ENCODE measurements at places on chromosomes 7 and 10.

- DNase-seq: no peak
Measured at GRCh38 chr10:3199488-3199887, 26.9 kb upstream of the PITRM1 start.

- no peak for DNase-seq
Measured at GRCh38 chr10:129020651-129021330, 446.2 kb upstream of the MGMT start.

DNA sequence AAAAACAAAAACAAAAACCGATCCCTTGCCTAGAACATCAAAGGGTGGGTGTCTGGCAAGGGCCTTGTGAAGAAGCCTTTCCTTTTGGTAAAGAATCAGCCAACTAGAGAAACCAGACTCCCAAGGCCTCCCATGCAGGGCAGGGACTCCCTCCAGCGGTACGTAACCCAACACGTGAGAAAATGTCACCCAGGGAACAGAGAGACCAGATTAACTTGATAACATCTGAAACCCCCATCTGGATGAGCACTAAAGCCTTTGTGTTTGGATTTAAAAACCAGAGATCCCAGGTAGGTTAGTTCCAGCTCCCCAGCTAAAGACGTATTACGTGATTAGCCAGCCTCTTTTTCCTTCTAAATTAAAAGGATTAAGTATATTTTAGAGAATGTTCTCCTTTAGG lies 3.0 kb upstream of the HABP2 start:
- no peak for DNase-seq

- DNase-seq: no peak
Measured at GRCh38 chr7:33582104-33582503, 323.2 kb upstream of the BMPER start.

DNA sequence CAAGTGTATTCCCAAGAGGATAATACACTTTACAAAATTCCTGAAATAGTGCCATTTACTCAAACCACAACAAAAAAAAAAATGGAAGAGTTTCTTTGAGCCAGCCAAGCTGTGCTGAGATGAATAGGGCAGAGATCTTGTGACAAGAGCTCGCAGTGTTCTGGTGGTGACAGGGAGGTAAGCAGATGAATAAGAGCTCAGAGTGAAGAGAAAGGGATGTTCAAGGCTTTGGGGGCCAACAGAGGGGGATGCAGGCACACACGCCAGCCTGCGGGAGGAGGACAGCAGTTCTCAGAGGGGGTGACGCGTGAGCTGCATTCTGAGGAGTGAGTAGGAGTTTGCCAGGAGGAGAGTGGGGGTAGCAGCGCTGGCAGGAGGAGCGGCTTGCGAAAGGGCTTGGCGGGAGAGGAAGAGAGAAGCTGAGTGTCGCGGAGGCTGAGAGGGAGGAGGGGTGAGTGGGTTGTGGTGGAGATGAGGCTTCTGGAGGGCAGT lies 194.4 kb upstream of the IMMP2L start:
- DNase-seq: no peak

GRCh38 chr10:1392127-1392526 lies 335.9 kb downstream of the WDR37 start:
- DNase-seq: no peak

Measured in NCI-H187 (cell line).